ENCODE measurements at places on chromosomes 5 and 9.
A peak's percentile ranks its signal among the peaks of the same experiment; 100 is the strongest.

DNA sequence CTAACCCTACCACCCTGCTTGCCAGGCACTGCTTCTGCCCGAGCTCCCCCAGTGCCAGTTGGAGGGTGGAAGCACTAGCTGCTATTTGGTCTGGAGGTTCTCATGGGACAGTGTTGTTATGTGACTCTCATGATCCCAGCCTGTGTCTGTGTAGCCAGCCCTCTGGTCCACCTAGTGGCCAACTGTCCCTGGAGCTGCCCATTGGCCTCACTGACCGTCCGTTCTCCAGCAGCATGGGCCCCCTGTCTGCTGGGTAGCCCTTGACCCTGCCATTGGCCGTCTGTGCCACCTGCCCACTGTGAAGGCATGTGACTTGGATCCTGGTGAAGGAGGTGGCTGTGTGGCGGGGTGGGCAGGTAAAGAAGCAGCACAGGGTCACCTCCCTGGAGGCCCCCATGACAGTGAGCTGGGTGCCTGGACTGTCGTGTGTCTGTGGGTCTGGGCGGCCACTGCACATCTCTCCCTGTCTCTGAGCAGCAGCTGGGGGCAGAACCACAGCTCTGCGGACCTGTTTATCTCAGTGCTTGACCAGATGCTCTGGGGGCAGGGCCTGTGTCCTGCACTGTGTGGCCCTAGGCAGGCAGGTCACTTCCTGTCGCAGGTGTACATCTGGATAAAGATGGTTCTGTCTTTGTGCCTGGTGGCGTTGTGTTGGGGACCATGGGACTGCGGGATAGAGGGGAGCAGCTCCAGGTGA is 11.4 kb downstream of the PHF2 start:
- no peaks in the 10 kb centered on the region for H3K27me3 ChIP-seq
- H3K36me3 ChIP-seq = peaks cover 8% of the 10 kb centered on the region
- H3K4me3 ChIP-seq = no peak overlapping the region
- H3K27ac ChIP-seq = peak overlapping the region; percentile 87
- H3K4me1 ChIP-seq = peaks cover 52% of the 10 kb centered on the region
- no peak for DNase-seq

GRCh38 chr9:13445103-13445500 is 165.6 kb upstream of the MPDZ start:
- no peak for DNase-seq
- no peaks in the 10 kb centered on the region for H3K36me3 ChIP-seq
- no peak overlapping the region for H3K27ac ChIP-seq
- no peaks in the 10 kb centered on the region for H3K4me1 ChIP-seq

DNA sequence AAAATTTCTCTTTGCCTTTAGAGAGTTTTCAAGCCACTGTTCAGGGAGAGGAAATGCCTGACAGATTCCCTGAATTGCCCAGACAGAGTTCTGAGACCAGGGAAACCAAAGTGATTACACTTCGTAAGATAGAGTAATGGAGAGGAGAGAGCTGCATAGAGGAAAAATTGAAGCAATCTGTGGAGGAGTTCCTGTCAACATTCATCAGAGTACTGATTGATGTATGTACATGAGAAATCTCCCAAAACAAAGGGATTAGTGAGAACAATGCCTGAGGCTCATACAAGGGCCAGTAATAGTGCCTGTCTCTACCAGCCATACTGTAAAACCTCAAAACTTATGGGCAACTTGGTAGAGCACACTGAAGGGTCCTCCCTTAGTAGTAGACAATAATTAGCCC is 79.0 kb upstream of the TRIM32 start:
- H3K27ac ChIP-seq = no peak overlapping the region
- DNase-seq = no peak
- H3K27me3 ChIP-seq = no peaks in the 10 kb centered on the region
- peaks cover 3% of the 10 kb centered on the region for H3K36me3 ChIP-seq

DNA sequence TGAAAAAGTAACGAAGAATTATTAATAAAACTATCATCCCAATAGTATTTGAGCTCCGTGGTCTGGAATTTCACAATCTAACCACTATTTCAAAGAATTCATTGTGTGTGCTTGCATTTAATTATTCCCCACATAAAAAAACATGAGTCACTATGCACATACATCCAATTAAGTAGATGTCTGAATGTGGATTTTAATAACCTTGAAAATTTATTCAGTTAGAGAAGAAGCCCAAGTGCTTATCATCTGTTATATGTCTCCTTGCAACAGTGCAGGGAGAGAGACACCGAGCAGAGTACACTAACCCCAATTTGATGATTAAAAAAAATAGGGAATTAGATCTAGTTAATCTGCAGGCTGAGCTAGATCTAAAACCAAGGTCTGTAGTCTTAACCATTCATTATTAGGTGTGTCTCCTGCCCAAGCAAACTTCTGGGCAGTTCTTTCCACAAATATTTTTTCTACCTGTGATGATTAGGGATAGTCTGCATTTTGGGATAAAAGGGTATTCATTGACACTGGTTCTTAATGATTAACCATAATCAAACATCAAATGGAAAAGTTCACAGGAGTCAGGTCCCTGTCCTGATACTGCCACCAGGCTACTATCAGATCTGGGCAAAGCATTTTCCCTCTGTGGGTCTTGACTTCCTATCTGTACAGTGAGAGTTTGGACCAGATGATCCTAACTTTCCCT is 164.2 kb downstream of the GRIA1 start:
- no peak overlapping the region for H3K4me3 ChIP-seq
- no peaks in the 10 kb centered on the region for H3K4me1 ChIP-seq
- H3K27ac ChIP-seq = no peak overlapping the region
- peaks cover 11% of the 10 kb centered on the region for H3K27me3 ChIP-seq

GRCh38 chr5:142493875-142494518 is 169.2 kb upstream of the SPRY4 start:
- no peak overlapping the region for H3K27ac ChIP-seq
- H3K4me3 ChIP-seq = no peak overlapping the region
- DNase-seq = no peak

GRCh38 chr5:139014726-139015125 is 139.6 kb upstream of the LRRTM2 start:
- no peak overlapping the region for H3K27ac ChIP-seq
- no peaks in the 10 kb centered on the region for H3K27me3 ChIP-seq
- peaks cover 5% of the 10 kb centered on the region for H3K36me3 ChIP-seq
- DNase-seq = no peak
- no peak overlapping the region for H3K4me3 ChIP-seq

Measured in effector memory CD8-positive, alpha-beta T cell (primary cell).